ENCODE measurements at places on chromosomes 13 and 19. TPM values are rescaled to one million over a fixed set of nuclear protein-coding genes. Genes with fewer than 3 reads are reported as not detected.
A peak's percentile ranks its signal among the peaks of the same experiment; 100 is the strongest.

DNA sequence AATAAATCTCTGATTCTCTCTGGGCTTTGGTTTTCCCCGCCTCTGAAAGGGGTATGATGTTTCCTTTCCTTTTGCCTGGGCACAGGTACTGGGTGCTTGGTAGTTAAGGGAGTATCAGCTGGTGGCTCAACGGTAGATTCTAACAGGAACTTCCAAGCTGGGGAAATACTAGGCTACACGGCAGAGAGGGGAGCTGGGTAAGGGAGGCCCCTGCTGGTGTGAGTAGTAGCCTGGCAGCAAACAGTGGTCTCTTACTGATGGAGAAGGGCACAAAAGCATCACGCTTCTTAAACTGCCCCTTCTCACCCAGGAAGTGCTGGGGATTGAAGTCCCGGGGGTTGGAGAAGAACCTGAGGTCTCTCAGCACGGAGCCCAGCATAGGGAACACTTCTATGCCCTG, 26.9 kb upstream of the CYP2A7 start:
- DNase-seq: no peak

The KCNJ14 gene
- total RNA-seq: 2.1 TPM

The GRIN2D gene
- 0.14 TPM for total RNA-seq

GRCh38 chr19:7471696-7472615, 16.9 kb downstream of the PEX11G start:
- no peak for DNase-seq

DNA sequence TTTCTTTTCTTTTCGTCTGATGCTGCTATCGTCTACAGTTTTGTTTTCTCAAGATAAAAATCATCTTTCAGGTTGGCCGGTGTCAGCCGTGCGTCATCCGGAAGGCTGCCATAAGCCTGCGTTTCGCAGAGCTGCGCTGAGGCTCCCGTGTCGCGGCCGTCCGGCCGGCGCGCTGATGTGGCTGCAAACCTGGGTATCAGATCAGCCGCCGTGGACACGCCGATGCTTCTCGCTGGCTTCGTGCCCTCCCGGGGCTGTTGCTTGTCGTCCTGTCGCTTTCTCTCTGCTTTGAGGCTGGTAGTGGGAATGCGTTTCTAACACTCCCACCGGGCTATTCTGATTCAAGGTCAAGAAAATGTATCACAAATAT, 45.9 kb upstream of the TFDP1 start:
- no peak for DNase-seq

DNA sequence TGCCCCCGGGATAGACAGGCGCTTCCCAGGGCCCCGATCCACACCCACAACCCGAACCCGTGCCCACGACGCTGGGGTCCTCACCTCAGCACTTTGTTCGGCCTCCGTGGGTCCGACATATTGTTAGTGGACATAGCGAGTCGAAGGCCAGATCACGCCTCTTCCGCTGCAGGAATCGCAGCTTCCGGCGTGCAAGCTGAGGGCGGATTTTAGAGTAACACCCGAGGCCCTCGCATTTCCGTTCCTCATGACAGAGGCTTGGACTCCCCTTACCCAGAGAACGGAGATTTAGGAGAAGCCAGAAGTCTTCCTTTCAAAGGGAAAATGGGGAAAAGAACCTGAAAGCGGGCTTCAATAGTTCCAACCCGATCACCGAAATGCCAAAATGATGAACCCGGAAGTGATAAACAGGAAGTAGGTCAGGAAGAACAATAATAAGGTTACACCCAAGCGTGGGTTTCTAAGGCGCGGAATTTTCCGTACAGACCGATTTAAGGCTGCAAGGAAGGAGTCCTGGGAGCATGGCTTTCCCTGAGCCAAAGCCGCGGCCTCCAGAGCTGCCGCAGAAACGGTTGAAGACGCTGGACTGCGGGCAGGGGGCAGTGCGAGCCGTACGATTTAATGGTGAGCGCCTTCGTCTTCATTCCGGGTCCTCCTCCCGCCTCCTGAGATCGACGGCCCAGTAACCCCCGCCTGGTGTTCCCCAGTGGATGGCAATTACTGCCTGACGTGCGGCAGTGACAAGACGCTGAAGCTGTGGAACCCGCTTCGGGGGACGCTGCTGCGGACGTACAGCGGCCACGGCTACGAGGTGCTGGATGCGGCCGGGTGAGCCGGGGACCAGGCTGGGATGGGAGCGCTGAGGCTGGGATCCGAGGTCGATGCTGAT, 2.9 kb downstream of the WDR83 start:
- DNase-seq: peak; percentile 83

DNA sequence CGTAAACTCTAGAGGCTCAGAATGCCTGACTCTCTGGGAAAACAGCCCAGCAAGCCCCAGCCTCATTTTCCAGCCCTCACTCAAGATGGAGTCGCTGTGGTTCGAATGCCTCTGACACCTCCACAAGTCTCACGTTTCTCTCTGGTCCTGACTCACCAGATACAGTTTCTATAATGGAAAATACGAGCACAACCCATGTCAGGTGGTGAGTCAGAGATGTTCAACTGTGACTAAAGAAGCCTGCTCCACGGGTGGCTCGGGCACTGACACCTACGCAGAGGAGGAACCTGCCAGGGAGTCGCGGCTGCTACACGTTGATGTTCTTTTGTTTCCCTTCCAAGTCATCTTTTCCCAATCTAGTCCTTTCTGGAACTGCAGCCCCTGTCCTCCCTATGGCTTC, 87.1 kb upstream of the STK24 start:
- DNase-seq: no peak

GRCh38 chr19:54207983-54208783, 7.5 kb downstream of the RPS9 start:
- peak; percentile 65 for DNase-seq

The EDDM13 gene
- total RNA-seq: 1.8 TPM

Data from natural killer cell treated with Interleukin-12 subunit alpha and Interleukin-12 subunit beta and Interleukin-15 and Interleukin-18, amount 100 ng/mL, for 72 hours (primary cell).